Activated CD8-positive, alpha-beta memory T cell treated with anti-CD3 and anti-CD28 coated beads for 1 hour (primary cell): ENCODE measurements at places on chromosomes 7 and 10.

DNA sequence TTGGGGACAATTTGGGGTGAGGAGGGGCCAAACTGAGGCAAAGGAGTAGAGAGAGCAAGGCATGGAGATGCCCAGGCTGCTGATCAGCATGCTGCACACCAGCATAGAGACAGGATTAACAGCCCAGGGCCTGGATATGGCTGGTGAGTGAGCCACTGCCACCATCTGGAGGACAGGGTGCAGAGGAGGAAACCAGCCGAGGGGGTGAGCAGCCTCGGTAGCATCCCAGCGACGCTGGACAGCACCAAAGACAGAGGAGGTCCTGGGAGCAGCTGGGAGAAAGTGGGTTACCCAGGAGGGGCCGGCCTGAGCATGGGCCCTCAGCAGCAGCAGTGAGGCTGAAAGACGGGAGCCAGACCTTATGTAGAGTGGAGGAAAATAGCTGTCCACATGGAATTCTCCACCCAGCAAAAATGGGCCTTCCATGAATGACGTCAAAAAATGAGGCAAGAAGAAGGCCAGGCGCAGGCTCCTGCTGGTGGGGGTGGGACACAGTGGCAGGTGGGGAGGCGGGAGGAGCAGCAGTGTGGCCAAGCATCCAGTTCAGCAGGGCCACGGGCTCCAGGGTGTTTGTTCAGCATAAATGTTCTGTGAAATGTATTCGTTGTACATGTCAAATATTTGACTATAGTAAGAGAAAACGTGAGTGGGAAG lies 16.7 kb downstream of the RET start:
- no peak for DNase-seq

- no peak for DNase-seq
Measured at GRCh38 chr10:112650588-112651030, 203.6 kb downstream of the VTI1A start.

GRCh38 chr7:80136261-80137055 lies 1.8 kb downstream of the GNAI1 start:
- no peak for DNase-seq

DNA sequence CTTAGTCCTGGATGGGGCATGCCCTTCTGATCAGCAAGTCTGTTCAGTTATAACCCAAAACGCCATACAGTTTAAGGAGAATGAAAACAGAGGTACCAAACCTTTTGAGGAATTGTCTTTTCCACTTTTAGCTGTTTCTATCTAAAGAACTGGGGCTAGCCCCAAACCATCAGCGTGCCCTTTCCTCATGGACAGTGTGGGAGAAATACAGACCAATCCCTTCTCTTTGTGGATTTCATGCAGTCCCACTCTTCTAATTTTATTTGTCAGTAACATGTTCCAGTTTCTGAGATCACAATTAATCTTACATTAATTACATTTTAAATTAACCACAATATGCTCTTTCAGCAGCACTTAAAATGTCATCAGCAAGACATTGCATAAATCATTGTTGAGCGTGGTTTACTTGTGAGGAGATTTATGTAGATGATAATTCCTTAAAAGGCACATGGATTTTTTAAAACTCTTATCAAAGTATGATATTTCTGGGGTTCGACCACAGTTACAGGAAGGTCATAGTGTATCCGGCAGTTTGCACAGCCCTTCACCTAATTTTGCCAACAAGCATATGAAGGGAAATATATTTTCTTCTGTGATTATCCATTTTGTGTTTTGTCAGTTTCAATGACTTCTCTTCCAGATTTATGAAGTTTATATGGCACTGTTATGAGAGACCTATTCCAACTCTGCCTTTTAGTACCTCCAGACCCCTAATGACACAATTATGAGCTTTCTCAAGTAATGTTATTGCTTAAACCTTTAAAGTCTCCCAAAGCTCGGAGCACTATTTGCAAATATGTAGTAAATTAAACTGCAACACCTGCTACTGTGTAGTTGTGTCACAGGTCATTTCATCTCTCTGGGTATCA lies 868.4 kb upstream of the C7orf33 start:
- no peak for DNase-seq

DNA sequence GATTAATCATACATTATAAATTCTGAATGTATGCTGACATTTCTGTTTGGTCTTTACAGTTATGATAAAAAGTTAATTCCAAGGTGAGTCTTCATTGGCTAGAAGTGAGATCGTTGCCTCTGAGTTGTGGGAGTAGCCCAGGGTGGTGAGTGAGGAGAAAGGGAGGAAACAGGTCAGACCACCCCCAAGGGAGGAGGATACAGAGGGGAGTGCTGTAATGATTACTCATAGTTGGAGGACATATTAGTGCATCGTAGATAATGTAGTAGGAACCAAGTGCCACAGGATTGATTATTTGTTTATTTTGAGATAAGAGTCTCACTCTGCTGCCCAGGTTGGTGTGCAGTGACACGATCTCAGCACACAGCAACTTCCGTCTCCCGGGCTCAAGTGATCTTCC lies 672.2 kb downstream of the INHBA start:
- DNase-seq, result no peak

DNA sequence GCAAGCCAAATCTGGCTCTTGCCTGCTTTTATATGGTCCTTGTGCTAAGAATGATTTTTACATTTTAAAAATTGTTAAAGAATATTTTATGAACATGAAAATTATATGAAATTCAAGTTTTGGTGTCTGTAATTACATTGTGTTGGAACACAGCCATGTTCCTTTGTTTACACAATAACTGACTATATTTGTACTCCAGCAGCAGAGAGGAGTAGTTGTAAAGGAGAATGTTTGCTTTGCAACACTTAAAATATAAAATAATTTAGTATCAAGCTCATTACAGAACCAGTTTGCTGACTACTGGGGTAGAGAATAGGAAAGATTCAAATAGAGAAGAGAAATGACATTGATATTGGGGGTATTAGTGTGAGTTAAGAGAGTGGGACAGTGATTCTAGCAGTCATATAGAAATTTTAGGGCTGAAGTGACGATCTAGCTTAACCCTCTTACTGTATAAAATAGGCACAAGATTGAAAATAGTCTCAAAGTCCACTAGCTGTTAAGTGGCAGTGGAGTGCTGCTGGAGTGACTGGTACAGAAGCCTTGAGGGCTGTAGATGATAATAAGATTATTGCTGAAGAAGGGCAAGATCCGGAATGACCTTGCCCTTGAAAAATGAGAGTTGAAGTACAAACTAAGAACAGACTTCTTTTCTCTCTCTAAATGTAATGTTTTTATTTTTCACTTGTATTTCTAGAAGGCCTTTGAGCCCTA lies 28.2 kb downstream of the SGPL1 start:
- no peak for DNase-seq

GRCh38 chr10:93598157-93598556 lies 2.9 kb downstream of the RBP4 start:
- no peak for DNase-seq

DNA sequence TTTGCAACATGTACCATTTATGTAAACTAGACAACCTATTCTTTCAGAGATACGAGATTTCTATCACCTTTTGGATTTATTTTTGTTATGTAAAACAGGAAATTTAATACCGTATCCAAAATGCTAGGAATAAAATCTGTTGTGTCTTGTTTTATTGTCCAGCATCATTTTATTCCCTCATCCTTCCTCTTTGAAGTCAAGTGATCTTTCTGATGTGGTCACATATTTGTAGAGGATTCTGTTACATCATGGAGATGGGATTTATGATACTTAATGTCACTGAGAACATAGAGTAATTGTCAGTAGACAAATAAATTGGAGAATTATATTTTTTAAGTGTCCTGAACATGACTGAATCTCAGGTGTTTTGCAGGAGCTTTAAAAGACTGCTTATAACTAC lies 64.7 kb downstream of the ZNF277 start:
- no peak for DNase-seq

GRCh38 chr7:132030086-132030568 lies 473.7 kb upstream of the PODXL start:
- DNase-seq, result no peak
